Naive thymus-derived CD4-positive, alpha-beta T cell (primary cell): ENCODE measurements at places on chromosomes 6 and 20. TPM values are rescaled to one million over a fixed set of nuclear protein-coding genes. Genes with fewer than 3 reads are reported as not detected.

GRCh38 chr20:61205769-61206168 lies 46.3 kb upstream of the CDH4 start:
- DNase-seq: no peak

GRCh38 chr20:33893314-33893713 lies 82.2 kb downstream of the CHMP4B start:
- no peak for DNase-seq

GRCh38 chr6:44036196-44036595 lies 91.1 kb downstream of the MRPL14 start:
- no peak for DNase-seq

GRCh38 chr6:16635810-16636602 lies 125.3 kb downstream of the ATXN1 start:
- no peak for DNase-seq

GRCh38 chr20:25061821-25062530 lies 4.0 kb upstream of the ACSS1 start:
- no peak for DNase-seq

- no peak for DNase-seq
Observed at GRCh38 chr6:6508643-6509042, 79.9 kb upstream of the LY86 start.

DNA sequence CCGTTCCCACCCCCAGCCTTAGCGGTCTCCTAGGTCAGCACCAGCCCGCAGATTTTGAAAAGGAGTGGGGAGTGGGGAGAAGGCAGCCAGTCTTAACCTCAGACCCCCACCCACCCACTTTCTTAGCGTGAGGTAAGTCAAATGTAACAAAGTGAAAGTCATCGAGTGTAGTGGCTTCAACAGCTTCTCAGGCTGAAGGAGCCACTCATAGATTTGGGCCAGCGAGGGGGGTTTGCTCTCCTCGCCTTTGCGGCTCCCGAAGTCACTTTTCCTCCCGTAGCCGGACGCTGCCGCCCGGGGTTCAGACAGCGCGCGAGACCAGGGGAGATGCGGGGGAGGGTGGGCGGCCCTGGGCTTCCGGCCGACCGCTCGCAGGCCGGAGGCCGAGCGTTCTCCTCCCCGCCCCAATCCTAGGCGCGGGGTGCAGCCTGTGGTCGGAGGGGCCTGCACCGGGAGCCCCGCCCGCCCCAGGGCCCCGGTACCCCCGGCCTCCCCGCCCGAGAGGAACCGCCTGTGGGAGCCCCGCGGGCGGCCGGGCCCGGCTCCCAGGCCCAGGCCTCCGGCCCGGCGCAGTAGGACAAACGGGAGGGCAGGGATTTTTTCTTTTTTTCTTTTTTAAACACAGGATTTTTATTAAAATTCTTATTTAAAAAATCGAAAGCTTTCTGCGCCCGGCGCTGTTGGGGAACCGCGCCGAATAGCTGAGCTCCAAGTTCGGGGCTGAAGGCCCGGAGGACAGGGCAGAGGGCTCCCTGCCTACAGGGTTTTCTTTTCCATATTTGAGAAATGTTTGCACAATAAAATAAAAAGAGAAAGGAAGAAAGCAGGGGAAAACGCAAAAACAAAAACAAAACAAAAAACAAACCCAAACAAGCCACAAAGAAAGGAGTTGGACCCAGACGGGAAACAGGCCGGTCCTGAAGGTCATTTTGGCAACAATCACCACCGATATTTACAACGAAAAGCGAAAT lies 3.2 kb downstream of the NKX2-2 start:
- no peak for DNase-seq

DNA sequence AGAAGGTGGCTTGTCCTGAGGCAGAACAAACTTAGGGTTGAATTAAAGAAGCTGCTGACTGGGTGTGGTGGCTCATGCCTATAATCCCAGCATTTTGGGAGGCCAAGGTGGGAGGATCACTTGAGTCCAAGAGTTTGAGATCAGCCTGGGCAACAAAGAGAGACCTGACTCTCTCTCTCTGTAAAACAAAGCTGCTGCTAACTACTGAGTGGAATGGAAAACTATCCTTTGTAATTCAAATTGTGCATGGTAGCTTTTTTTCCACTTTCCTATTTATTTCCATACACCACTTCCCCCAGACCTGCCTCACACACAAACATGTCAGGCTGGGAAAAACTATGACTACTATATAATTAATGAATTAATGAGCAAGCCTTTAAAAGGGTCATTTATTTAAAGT lies 437.1 kb downstream of the CDC5L start:
- no peak for DNase-seq

- no peak for DNase-seq
Observed at GRCh38 chr6:138873191-138873590, 77.3 kb downstream of the ECT2L start.

GRCh38 chr6:149990661-149991471 lies 27.1 kb downstream of the ULBP1 start:
- DNase-seq: no peak

- DNase-seq: no peak
Observed at GRCh38 chr6:7391151-7391550, 1.5 kb downstream of the RIOK1 start.

- DNase-seq: no peak
Observed at GRCh38 chr6:109493865-109494264, 10.8 kb upstream of the ZBTB24 start.

DNA sequence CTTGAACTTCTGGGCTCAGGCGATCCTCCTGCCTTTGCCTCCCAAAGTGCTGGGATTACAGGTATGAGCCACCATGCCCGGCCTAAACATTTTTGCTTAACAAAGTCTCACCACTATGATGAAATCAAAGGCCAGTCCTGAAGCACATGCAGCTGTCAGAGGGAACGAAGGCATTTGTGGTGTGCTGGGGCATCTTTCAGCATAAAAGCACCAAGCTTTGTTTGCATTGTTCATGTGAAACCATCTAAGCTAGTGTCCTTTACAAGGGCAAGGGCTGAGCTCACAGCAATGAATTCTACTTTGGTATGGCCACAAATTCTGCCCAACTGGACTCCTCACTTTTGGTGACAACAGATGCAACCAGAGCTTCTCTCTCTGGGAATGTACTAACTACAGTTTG lies 66.8 kb downstream of the ZFP64 start:
- no peak for DNase-seq

GRCh38 chr20:46308258-46309157 lies at the start of gene CDH22:
CDH22 (minus strand) TSS chr20:46308498; CDS start chr20:46251294, 57,204 bp downstream.
- peak; percentile 16 for DNase-seq

DNA sequence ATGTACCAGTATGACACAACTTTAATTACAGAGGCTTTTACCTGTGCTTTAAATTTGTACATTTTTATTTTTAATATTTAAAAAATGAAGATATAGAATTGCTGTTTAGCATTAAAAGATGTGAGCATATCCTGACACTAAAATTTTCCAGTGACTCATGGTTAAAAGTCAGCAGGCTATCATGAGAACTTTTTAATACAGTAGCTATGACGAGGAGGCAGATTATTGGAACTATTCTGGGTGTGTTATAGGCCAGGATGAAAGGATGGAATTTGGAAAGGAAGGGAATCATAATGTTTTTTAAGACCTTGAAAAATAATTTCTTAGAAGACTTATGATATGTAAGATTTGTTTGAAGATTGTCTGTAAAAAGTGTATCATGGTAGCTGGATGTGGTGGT lies 91.0 kb downstream of the GFRA4 start:
- no peak for DNase-seq

DNA sequence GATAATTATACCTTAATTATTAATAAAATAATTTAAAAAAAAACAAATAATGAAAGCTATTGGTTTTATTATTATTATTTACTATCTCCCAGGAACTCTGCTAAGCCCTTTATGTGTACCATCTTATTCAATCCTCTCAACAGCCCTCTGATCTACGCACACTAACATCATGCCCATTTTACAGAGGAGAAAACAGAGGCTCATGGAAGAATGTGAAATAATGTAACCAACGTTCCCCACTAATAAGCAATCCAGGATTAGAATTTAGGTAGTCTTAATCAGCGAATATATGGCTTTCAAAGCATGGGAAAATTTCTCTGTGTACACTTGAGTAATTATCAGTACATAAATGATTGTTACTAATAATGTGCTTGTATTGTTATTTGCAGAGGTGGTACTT lies 89.0 kb downstream of the MAFB start:
- no peak for DNase-seq

- DNase-seq: no peak
Observed at GRCh38 chr6:136323431-136324112, 33.9 kb upstream of the BCLAF1 start.

DNA sequence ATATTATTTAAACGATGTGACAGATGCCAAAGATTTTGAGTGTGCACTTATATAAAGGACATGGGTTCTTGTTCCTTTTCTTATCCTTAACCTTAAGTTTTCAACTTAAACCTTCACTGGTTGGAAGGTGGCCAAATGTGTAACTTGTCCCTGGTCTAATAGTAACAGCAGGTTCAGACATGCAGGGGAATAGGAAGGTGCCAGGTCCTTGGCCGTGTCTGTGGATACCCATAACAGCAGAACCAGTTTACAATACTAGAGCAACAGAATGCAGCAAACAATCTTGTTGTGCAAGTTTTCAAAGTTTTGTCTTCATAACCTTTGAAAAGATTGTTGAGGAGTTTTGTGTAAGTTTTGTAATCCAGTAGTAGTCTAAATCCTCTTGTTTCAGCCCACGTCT lies 4.4 kb downstream of the MYB start:
- no peak for DNase-seq

The LRRN4 gene
- not detected for total RNA-seq

The PKIB gene
- total RNA-seq: 0.86 TPM

The BHLHE23 gene
- total RNA-seq: not detected in 2 replicates

The PCSK2 gene
- not detected for total RNA-seq

The RAB44 gene
- not detected for total RNA-seq

The CPXM1 gene
- total RNA-seq: 0.19 TPM

The LY6G6C gene
- not detected for total RNA-seq
